Right lung (tissue), 10 donors: ENCODE measurements at places on chromosomes 1 and 21. TPM values are rescaled to one million over a fixed set of nuclear protein-coding genes. Genes with fewer than 3 reads are reported as not detected.
A peak's percentile ranks its signal among the peaks of the same experiment; 100 is the strongest.

The ASTN1 gene
- polyA plus RNA-seq: 2.5 TPM

The CBR3 gene
- polyA plus RNA-seq: 1.7 TPM

The MPZ gene
- polyA plus RNA-seq: 2.6 TPM

The SH2D2A gene
- polyA plus RNA-seq: 0.60 TPM

The LIN28A gene
- 0.06 TPM for polyA plus RNA-seq

The TRABD2B gene
- polyA plus RNA-seq: 3.2 TPM

The AK2 gene
- polyA plus RNA-seq: 179 TPM

The SYT11 gene
- 8.7 TPM for polyA plus RNA-seq

The SMCP gene
- not detected for polyA plus RNA-seq

The MTHFR gene
- polyA plus RNA-seq: 22.1 TPM

The CREB3L4 gene
- 40.6 TPM for polyA plus RNA-seq

The S100A4 gene
- polyA plus RNA-seq: 15.9 TPM

- DNase-seq: peak; percentile 53
Measured at GRCh38 chr1:92784021-92784638, 778 bp downstream of the EVI5 start.

GRCh38 chr1:160997323-160998038, 23.5 kb downstream of the F11R start:
- no peak for DNase-seq

DNA sequence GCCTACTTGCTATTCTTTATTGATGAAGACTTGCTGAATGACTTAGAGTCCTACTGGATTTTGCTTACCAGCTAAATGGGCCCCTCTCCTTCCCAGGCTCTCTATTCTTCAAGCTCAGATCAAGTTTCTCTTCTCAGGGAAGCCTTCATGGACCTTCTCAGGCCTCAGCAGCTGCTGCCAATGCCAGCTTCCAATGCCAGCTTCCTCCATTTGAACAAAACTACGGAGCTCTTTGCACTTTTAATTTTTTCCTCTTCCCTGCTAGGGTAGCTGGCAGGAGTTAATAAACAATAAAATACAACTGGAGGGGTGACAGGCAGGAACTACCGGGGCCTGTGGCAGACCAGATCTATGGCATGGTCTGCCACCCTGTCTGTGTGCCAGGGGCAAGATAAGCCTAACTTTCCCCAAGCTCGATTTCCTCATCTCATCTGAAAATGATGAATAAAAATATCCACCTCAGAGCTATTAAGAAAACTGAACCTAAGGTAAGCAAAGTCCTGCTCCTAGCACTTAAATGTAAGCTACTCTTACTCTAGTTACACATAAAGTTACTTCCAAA, 995 bp upstream of the IPO13 start:
- DNase-seq: no peak

DNA sequence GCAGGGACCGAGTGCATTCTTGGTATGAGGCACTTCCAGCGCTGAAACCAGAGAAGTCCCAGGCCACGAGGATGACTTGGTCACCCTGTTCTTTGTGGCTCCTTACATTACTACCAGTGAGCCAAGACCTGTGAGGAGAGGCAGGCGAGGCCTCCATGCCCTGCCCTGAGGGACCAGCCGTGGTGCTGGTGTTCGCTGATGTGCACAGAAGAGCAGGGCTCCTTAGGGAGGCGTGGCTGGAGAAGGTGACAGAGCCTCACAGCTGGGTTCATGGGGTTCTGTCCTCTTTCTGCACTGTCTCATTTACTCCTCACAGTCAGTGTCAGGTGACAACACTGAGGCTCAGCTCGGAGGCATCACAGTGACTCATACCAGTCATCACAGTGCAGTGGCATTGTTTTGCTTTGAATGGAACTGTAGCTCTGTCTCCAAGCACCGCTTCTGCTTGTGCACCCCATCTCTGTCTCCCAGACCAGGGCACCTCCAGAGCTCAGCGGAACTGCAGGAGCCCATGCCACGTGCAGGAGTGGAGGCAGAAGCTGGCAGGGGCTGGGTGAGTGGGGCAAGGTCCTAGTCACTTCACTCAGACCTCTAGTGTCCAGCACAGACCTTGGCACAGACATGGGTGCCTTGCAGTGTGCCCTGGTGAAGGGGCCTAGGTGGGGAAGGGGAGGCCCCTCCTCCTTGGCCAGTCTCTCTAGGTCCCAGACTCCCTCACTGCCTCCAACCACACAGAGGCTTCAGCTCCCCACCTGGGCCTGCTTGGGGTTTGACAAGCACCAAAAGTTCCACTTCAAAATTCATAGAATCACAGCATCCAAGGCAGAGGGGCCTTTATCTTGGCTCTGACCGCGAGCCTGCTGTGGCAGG, 310.9 kb downstream of the MATN1 start:
- no peak for DNase-seq

DNA sequence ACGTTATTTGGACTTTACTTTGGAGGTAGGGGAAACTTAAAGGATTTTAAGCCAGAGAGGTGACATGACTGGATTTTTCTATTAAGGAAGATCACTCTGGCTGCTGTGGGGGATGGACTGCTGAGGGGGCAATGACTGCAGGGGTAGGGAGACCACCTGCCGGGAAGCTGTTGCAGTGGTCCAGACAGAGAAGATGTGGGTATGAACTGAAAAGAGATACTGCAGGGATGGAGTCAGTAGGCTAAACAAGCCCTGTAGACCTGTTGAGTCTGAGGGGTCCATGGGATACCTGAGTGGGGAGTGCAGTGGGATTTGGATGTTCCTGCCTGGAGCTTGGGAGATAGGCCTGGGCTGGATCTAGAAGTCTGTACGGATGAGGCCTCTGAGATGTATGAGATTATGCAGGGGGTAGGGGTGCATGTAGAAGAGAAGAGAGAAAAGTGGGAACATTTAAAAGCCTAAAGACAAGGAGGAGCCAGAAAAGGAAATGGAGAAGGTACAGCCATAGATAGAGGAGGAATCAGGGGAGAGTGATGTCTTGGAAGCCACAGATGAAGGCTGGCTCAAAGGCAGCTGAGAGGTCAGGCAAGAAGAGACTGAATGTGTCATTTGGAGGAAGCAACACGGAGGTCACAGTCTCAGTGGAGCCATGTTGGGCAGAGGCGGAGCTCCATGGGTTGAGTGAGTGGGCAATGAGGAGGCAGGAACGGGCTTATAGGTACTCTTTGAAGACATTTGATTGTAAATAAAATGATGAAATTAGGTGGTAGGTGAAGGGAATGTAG, 25.9 kb upstream of the KCNA2 start:
- no peak for DNase-seq

DNA sequence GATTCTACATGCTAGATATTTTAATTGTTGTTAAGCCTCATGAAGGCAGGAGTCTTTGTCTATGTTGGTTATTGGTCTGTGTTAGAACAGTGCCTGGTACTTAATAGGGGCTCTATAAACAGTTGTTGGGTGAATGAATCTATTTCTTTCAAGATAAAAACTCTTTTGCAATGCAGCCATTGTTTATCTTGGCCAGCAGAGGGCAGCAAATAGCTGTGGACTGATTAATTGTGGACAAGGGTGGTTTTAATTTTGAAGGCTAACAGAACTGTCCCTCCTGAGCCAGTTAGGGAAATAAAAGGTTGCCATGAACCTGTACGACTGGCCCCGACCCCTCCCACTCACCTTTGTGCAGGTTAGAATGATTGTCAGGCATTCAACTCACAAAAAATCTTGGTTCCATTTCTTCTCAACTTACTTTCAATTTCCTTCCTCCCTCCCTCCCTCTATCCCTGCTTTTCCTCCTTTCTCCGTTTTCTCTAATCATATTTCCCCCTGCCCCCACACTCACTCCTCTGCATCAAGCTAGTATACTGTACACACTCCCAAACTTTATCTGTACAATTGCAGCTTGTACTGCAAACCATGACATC, 66.3 kb upstream of the DIRAS3 start:
- DNase-seq: no peak

DNA sequence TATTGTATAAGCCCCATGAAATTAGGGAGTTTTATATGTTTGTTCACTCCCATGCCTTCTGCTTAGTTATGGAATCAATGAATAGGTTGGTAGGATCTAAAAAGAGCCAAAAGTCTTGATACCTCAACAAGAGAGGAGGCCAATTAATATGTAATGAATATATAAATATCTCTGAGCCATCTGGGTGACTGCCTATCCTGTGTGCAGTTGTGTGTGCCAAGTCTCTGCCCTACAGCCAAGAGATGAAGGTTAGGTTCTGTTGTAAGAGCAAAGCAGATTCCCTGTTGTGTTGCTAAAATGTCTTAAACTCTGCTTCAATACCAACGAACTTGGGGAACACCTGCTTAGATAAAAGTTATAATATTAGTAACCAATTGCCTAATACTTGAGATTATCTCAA, 61.8 kb upstream of the GORAB start:
- DNase-seq: no peak

- DNase-seq: no peak
Measured at GRCh38 chr1:35191429-35192055, 1.4 kb downstream of the SFPQ start.

GRCh38 chr1:28631713-28632112, 11.2 kb downstream of the TAF12 start:
- no peak for DNase-seq

DNA sequence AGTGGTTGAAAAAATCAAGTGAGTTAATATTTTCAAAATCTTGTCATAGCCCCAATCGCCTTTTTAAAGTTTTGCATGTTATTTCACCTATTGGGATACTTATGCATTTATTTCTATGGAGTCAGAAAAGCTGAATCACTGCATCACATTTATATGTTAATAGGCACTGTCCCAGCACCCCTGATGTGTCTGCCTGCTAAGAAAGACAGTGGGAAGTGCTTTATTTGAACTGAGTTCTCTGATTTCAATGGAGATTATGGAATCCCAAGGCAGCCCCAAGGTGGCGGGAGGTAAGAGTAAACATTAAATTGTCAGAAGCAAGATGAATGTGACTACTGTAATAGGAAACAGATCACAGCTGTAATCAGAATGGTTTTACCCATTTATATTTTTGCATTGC, 2225.7 kb downstream of the NCAM2 start:
- no peak for DNase-seq

- DNase-seq: no peak
Measured at GRCh38 chr1:231929311-231929710, 302.7 kb downstream of the DISC1 start.

GRCh38 chr1:234262754-234263105, 110.5 kb upstream of the COA6 start:
- no peak for DNase-seq

DNA sequence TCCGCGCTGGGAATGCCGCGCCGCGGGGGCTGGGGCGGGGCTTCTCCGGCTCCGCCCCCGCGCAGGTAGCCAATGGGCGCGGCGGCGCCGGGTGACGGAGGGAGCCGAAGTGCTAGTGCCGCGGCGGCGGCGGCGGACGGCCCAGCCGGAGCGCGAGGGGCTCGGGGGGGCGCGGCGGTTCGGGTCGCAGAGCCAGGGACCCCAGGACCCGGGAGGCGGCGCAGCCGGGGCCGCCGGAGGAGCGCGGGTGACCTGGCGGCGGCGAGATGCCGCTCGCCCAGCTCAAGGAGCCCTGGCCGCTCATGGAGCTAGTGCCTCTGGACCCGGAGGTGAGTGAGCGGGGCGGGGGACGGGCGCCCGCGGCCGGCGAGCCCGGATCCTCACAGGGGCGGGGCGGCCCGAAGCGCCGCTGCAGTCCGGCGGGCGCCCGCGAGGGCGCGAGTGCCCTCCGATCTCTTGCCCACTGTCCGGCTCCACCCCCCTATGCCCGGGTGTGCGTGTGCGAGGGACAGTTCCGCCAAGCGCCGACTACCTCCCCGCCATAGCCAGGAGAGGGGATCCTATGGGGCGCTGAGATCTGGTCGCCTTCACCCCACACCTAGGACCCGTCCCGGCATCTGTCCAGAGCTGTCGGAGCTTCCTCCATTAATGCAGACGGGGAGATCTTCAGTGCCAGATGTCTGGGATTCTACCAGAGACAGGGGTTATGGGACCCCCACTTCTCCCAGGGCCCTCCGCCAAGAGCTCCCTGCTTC, at the start of gene RPS6KA1:
Gene RPS6KA1, plus strand, starts transcription at position 107 of the 755 bp plus-strand sequence. Its CDS starts 160 bp downstream, at position 267.
- DNase-seq: no peak

GRCh38 chr1:19750882-19751276, 48.8 kb downstream of the TMCO4 start:
- no peak for DNase-seq

DNA sequence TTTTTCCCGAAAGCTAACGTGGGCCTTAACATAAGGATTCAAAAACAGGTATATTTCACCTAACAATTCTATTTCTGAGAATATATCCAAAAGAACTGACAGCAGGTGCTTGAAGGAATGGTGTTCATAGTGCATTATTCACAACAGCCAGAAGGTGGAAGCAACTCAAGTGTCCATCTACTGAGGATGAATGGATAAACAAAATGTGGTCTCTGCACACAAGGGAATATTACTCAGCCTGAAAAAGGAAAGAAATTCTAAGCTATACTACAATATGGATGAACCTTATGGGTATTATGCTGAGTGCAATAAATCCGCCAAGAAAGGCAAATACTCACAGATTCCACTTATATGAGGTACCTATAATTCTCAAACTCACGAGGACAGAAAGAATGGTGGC, 6.1 kb upstream of the RIPPLY3 start:
- no peak for DNase-seq

DNA sequence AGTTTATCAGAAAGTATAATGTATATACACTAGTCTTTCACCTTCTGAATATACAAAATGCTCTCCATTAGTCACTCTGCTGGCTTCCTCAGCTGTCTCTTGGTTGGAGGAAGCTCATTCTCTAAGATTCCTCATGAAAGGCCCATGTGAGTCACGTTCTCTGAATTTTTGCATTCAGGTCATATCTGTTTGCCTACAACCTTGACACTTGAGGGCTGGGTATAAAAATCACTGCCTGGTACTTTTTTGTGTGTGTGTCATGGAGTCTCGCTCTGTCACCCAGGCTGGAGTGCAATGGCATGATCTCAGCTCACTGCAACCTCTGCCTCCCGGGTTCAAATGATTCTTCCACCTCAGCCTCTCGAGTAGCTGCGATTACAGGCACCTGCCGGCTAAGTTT, 2.8 kb upstream of the GALNT2 start:
- no peak for DNase-seq

GRCh38 chr1:19433719-19433998, 51.7 kb downstream of the CAPZB start:
- DNase-seq: no peak

DNA sequence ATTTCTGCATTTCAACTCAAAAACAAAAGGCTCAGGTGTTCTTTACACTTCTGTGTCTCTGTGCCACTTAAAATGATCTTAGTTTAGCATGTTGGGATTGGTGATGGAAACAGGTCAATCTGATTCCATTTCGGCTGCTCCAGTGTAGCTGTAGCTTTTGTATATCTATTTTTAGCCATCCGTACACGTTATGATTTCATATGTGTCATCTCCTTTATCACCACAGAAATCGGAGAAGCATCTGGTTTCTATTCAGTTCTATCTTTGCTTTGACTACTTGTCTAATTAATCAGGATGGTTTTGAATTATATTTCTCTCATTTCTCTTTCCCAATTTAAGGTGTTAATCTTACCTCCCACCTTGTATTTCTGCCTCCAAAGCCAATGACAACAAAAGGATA, 41.1 kb downstream of the RGS21 start:
- no peak for DNase-seq

- no peak for DNase-seq
Measured at GRCh38 chr1:26044971-26045721, 772 bp downstream of the SLC30A2 start.

GRCh38 chr1:244303610-244303969, 148.1 kb downstream of the ADSS2 start:
- DNase-seq: no peak

GRCh38 chr1:11845641-11846335, 1.8 kb downstream of the NPPA start:
- DNase-seq: no peak
